Caki2 (cell line): ENCODE measurements at places on chromosomes 2 and 18. TPM values are rescaled to one million over a fixed set of nuclear protein-coding genes. Genes with fewer than 3 reads are reported as not detected.

GRCh38 chr2:237993701-237994100 is 26.9 kb downstream of the UBE2F start:
- DNase-seq = no peak

- DNase-seq = no peak
Measured at GRCh38 chr2:211216221-211216620, 659.8 kb downstream of the CPS1 start.

DNA sequence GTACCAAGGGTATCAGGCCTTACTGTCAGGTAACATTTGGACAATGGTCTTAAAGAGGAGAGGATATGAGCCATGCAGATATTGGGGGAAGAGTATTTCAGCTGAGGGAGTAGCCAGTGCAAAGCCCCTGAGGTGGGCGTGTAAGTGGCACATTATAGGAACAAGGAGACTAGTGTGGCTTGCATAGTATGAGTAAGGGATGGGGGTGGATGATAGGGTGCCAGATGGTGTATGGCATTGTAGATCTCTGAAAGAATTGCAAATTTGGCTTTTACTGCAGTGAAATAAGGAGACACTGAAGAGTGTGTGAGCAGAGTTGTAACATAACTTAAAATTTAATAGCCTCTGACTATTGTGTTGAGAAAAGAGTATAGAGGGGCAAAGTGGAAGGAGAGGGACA is 244.0 kb downstream of the PDE11A start:
- DNase-seq = no peak

DNA sequence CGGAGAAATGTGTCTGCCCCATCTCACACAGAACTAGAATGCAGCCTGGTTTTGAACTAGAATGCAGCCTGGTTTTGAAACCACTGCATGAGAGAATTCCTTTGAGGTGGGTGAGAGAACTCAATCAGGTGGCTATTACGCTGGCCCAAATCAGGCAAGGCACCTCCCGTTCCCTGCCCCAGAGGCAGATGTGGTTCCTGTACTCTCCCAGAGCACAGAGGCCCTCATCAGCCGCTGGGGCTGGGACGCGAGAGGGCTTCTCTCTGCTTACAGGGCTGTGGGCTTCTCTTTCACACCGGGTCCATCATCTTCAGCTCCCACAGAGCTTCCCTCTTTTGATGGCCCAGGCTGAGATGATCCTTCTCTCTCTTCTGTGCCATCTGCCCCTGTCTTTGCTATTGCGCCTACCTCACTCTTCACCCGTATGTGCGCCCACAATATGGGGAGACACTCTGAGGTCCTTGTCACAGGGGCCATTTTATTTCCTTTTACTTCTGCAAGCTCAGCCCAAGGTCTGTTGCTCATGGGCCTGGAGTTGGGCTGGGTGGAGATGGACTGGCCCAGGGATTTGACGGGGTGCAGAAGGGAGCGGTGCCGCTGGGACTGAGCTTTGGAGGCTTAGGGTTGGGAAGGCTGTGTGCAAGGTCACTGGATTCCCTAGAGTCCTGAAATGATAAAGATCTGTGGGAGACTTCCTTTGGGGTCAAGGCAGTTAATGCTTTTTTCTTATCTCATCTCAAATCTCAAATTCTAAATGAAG is 84.4 kb upstream of the HS6ST1 start:
- DNase-seq = no peak

GRCh38 chr18:56233595-56233994 is 404.8 kb downstream of the TXNL1 start:
- DNase-seq = no peak

The ASAP2 gene
- 33.8 and 34.8 TPM in 2 replicates for total RNA-seq
